Left lung (tissue), 14 donors: ENCODE measurements at places on chromosomes 16 and 17. TPM values are rescaled to one million over a fixed set of nuclear protein-coding genes. Genes with fewer than 3 reads are reported as not detected.

- no peak for DNase-seq
These were observed 81.0 kb downstream of the ATF7IP2 start for GRCh38 chr16:10466861-10467260.

GRCh38 chr17:58202859-58203258 lies 10.3 kb downstream of the EPX start:
- DNase-seq = no peak

DNA sequence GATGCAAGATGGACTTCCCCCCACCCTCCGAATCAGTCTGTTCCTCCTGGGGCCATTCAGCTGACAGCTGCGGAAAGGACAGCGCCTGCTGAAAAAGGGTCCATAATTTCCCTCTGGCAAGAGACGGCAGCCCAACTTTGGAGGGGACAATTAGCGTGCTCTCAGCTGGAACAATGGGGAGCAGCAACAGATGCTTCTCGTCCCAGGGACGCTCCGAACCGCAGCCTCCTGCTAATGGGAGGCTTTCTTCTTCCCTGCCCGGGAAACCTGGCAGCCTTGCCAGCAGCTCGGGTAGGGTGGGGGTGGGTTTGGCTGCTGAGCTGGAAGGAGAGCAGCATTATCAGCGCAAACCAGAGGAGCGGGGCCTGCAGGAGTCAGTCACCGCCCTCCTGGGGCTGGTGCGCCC lies 500.0 kb upstream of the SALL1 start:
- peak; percentile 27 for DNase-seq

Gene MT3
- total RNA-seq = not detected

Gene SEC14L5
- 0.52 TPM for total RNA-seq

Gene KIF2B
- total RNA-seq = not detected

DNA sequence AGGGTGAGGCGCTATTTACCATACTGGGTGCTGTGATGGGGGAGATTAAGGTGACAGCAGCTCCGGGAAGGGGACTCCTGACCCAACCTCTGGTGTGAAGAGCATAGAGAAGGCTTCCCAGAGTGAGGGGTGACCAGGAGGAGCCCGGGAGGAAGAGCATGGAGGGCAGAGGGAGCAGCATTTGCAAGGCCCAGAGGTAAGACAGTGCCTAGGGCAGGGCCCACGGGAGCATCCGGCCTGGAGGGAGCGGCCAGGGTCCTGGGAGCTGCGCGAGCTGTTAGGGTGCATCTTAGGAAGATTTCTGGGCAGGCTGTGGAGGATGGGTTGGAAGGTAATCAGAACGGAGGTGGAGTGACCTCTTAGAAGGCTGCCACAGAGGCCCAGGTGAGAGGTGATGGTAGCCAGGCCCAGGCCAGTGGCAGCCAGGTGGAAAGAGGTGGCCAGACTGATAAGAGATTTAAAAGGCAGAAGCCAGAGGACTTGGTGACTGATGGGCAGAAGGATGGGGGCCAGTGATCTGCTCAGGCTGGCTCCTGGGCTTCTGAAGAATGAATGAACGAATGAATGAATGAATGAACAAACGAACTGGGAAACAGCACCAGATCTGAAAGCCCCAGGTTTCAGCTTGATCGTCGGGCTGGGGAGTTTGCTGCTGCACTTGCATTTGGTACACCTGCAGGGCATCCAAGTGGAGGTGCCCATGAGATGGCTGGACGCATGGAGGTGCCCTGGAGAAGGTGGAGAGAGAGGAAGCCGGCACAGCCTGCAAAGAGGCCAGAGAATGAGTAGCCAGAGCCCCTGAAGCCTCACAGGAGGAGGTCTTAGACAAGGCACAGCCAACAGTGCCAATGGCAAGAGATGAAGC lies 13.0 kb upstream of the TMEM92 start:
- DNase-seq = no peak

Gene TK2
- total RNA-seq = 38.4 TPM

DNA sequence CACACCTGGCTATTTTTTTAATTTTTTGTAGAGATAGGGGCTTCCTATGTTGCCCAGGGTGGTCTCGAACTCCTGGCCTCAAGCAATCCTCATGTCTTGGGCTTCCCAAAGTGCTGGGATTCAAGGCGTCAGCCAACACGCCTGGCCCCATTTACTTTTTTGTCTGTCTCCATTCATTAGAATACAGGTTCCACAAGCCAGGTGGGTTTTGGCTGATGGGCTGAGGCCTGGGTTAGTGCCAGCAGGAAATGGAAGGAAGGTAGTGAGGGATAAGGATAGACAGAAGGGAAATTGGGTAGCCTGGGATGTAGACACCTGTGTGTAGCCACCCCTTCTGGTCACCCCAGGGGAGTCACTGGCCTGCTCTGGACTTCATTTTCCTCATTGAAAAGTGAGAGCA lies 4.4 kb upstream of the IL27 start:
- no peak for DNase-seq

DNA sequence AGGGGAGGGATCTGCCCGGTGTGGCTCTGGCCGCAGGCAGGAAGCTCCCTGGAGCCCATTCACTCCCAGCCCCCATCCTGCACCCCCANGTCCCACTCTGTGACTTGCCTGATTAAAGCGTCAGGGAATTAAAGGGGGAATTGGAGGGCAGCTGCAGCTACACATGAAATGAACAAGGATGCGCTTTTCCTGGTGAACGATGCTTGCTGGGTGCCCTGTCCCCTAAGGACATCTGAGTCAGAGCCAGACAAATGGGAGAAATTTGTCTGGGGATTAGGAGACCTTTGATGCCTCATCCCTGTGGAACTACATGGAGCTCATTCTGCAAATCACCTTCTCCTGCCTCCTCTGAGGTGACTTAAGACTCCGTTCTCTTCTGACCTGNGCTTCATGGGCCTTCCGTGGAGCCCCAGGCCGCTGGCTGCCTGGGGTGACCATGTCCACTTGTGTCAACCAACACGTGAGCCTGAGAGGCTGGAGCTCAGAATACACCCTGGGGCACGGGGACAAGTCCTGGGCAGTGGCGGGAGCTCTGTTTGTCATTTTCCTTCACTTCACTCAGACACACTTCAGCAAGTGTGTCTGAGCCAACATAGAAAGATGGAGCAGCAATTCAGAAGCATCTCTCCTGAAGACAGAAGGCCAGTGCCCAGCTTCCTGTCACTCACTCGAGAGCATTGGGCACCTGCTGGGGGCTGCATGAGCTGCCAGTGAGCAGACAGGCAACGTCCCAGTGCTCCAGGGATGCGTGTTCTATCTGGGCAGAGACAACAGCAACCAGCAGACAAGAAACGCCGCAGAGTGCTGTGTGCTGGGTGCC lies 54.1 kb downstream of the METRNL start:
- peak; percentile 46 for DNase-seq

Gene KLHL10
- total RNA-seq = not detected

DNA sequence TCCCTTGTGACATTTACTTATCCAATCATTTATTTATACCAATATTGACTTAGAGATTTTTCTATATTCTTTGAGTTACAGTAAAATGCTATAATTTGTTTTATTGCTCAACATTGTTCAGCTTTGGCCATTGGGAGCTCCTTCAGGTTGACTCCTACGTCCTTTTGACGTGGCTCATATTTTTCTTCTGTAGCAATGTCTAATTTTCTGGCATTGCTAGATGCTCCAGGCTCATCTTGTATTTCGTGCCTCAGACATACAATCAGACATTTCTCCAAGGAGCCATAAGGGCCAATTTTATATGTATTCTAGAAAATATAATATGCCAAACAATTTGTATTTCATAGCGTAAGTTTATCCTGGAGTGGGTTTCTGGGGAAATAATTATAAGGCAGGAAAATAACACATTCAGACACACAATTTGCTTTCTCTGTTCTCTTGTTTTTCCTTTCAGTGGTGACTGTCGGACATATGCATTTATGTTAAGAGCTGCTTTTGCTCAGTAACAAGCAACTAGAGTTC lies 355.1 kb upstream of the MON1B start:
- no peak for DNase-seq

Gene ZP2
- not detected for total RNA-seq

GRCh38 chr16:25030420-25031131 lies 15.4 kb upstream of the ARHGAP17 start:
- DNase-seq = no peak

GRCh38 chr17:72126575-72127486 lies 6.0 kb downstream of the SOX9 start:
- no peak for DNase-seq

Gene CHRNB1
- 10.6 TPM for total RNA-seq
